ENCODE measurements at places on chromosomes 16 and 17. TPM values are rescaled to one million over a fixed set of nuclear protein-coding genes. Genes with fewer than 3 reads are reported as not detected.
A peak's percentile ranks its signal among the peaks of the same experiment; 100 is the strongest.

Gene PDE6G
- polyA plus RNA-seq, result 3.4 TPM

Gene ATP6V0D1
- 62.1 TPM for polyA plus RNA-seq

Gene C16orf46
- 0.75 TPM for polyA plus RNA-seq

Gene HES7
- polyA plus RNA-seq, result not detected

Gene HOXB5
- 5.3 TPM for polyA plus RNA-seq

Gene SPN
- polyA plus RNA-seq, result 1.3 TPM

Gene NPIPB13
- polyA plus RNA-seq, result 23.6 TPM

Gene KRT31
- polyA plus RNA-seq, result 3.3 TPM

Gene EFNB3
- polyA plus RNA-seq, result 5.0 TPM

GRCh38 chr17:73128496-73128895 lies 36.0 kb upstream of the SLC39A11 start:
- DNase-seq, result no peak

GRCh38 chr17:17180741-17181525 lies 25.2 kb downstream of the PLD6 start:
- DNase-seq, result no peak

GRCh38 chr16:69482410-69482991 lies 58.1 kb downstream of the CYB5B start:
- DNase-seq, result peak; percentile 81

GRCh38 chr16:15461376-15461775 lies 27.0 kb downstream of the BMERB1 start:
- DNase-seq, result no peak

GRCh38 chr17:17043461-17044271 lies 1.4 kb downstream of the MPRIP start:
- no peak for DNase-seq

DNA sequence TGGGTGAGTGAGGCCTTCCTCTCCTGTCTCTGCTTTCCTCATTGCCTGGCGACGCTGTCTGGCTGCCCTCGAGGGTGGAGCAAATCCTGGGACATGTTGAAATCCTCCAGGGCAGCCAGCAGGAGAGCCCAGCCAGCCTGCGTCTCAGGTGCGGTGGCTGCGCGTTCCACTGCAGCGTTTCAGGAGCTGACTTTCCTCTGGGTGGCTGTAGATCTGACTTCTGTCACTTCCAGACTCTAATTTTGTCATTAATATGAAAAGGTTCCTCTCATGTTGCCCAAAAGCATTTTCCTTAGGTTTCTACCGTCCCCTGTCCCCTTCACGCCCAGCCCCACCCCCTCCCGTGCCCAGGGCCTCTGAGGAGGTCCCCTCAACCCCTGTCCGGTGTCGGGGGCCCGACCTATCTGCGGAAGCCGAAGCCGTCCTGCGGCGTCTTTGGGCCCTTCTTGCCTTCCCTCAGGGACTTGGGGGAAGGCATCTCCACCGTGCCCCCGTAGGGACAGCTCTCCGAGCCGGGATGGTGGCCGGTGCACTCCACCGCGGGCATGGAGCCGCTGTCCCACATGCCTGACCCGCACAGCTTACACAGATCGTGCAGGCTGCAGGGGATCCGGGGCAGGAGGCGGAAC lies 95.1 kb downstream of the TBC1D16 start:
- no peak for DNase-seq

GRCh38 chr16:24645739-24646645 lies 83.5 kb upstream of the TNRC6A start:
- DNase-seq, result peak; percentile 99

All from muscle of back (tissue), 13 donors.